Activated T-helper 1 cell treated with anti-CD3 and anti-CD28 coated beads, Interleukin-2, amount 50 U/mL, for 16 hours (primary cell): ENCODE measurements at places on chromosomes 12 and 14.

- no peak for DNase-seq
These were observed 373.5 kb upstream of the OR4E1 start for GRCh38 chr14:22047115-22047514.

GRCh38 chr14:30005114-30005808 lies 77.6 kb upstream of the PRKD1 start:
- no peak for DNase-seq

- no peak for DNase-seq
These were observed 230.3 kb upstream of the PRICKLE1 start for GRCh38 chr12:42819846-42820245.

GRCh38 chr12:84732828-84733340 lies 179.7 kb downstream of the SLC6A15 start:
- no peak for DNase-seq

GRCh38 chr12:6553051-6553868 lies 2.6 kb downstream of the IFFO1 start:
- no peak for DNase-seq

DNA sequence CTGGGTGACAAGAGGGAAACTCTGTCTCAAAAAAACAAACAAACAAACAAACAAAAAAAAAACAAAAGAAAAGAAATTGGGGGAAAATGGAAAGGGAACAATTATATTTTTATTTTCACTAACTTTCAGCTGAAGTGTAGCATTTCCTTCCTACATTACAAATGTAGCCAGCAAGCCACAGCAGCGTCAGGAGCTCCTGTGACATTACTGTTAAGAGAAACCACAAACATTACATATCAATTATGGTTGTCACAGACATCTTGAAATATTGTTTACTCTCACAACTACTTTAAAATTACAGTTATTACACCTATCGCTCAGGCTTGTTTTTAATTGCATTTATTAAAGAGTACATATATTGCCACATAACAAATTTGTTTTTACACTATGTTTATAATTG lies 49.8 kb upstream of the SLC24A4 start:
- DNase-seq, result no peak

- no peak for DNase-seq
These were observed 28.0 kb upstream of the DAAM1 start for GRCh38 chr14:59160506-59160905.

GRCh38 chr14:105011312-105011990 lies 9.4 kb downstream of the CDCA4 start:
- DNase-seq, result no peak

- no peak for DNase-seq
These were observed 275.4 kb downstream of the ETNK1 start for GRCh38 chr12:22900401-22900800.

DNA sequence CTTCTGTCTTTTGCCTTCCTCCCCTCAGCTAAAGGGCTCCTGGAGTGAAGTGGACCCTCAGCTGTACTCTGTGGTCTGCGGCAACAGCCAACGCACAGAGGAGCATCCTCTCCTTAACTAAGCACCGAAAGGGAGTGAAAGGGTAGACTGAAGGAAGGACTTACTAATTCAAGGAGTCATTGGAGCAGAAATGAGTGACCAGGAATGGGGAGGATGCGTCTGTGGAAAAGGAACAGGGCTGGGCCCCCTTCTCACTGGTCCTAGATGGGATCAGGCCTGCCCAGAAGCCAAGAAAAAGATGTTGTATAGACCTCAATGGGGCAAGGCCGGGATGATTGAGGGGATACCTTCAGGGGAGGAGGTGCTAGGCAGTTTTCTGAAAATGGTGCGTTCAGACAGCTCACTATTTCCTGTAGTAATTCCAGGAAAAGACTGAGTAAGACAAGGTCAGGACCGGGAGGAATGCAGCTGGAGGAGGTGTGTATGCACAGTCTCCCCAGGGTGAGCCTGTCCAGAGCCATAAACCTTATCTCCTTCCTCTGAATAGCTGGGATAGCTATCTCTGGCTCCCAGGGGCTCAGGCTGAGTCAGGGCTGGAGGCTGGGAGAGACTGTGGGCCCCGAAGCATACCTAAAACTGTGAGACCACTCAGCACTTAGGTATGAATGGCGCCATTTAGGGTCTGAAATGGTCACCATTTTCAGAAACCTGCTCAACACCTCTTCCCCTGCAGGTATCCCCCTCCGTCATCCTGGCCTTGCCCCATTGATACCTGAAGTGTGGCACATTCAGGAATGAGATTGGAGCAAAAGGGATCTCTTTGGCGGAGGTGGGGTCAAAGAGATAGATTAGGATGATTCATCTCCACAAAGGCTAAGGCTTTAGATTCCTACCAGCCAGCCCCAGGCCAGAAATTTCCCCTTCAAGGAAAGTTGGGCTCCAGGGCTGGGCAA lies 20.2 kb upstream of the KRT8 start:
- DNase-seq, result no peak

DNA sequence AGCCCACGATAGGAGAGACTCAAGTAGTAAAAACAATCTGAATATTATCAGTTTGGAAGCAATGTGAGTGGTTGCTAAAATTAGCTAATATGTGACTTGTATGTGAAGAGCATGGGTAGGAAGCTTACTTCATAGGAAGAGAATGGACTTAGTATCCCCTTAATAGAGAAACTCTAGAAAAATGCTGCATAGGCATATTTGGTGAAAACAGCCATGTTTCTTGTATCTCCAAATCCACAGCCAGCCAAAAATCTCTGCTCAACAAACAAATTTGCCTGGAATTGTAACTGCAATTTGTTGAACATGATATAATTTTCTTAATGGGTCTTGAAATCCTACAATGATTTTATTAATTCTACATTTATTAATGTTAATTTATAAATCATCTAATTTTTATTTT lies 1252.9 kb upstream of the TMEM132C start:
- no peak for DNase-seq

GRCh38 chr14:74531467-74531866 lies 37.9 kb downstream of the ISCA2 start:
- no peak for DNase-seq
